Activated B cell treated with CpG ODN at 0.5 μM for 24 hours (primary cell): ENCODE measurements at places on chromosomes 3 and 15. TPM values are rescaled to one million over a fixed set of nuclear protein-coding genes. Genes with fewer than 3 reads are reported as not detected.

UROC1 gene
- not detected in 2 replicates for total RNA-seq

CILP gene
- 0.10 and 0.18 TPM in 2 replicates for total RNA-seq

FMN1 gene
- total RNA-seq: 0.69 and 0.80 TPM in 2 replicates

SPINK8 gene
- total RNA-seq: not detected in 2 replicates

HRG gene
- total RNA-seq: not detected in 2 replicates

SMCO1 gene
- total RNA-seq: not detected in 2 replicates

PRR20G gene
- total RNA-seq: not detected in 2 replicates

SCG5 gene
- total RNA-seq: 0.27 TPM in 1 of 2 replicates, not detected in the other

LMCD1 gene
- total RNA-seq: 5.4 and 6.0 TPM in 2 replicates

TEX9 gene
- total RNA-seq: 29.7 and 31.3 TPM in 2 replicates

HOMER2 gene
- total RNA-seq: 9.2 and 9.4 TPM in 2 replicates
